ENCODE measurements at places on chromosomes 7 and 10.

DNA sequence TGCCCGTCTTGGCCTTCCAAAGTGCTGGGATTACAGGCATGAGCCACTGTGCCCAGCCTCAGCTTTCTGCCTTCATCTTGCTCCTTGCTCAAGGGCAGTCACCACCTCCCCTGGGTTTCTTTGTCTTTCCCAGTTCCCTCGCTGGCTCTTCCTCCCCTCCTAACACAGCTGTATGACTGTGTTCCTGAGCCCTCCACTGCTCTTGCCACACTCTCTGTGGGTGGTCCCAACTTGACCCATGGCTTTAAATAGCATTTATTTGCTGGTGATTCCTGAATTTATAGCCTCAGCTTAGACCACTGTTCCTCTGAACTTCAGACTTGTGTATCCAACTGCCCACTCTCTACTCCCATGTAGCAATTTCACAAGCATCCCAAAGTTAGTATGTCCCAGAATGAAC is 181.3 kb downstream of the BAMBI start:
- no peak overlapping the region for H3K4me3 ChIP-seq
- no peaks in the 10 kb centered on the region for H3K27me3 ChIP-seq
- H3K36me3 ChIP-seq = no peaks in the 10 kb centered on the region
- H3K4me1 ChIP-seq = no peaks in the 10 kb centered on the region
- no peak overlapping the region for H3K27ac ChIP-seq

DNA sequence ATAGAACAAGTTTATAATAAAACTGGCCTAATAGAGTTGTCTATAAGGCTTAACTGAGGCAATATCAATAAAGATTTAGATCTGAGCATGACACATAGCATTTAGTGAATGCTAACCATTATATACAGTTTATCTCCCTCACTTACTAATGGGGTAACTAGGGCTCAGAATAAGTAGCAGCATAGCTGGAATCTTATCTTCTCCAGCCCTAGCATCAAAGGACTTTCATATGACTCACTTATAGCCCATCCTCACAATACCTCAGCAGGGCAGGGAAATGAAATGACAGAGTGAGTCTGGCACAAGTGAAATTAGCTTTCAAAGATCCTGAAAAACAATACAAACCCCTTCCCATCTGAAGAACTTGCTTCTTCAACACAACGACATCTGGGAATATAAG is 362.9 kb downstream of the KIF20B start:
- DNase-seq = no peak
- H3K4me3 ChIP-seq = no peak overlapping the region
- H3K27me3 ChIP-seq = no peaks in the 10 kb centered on the region
- no peak overlapping the region for H3K27ac ChIP-seq
- H3K36me3 ChIP-seq = no peaks in the 10 kb centered on the region

GRCh38 chr7:129775695-129776361 is 164.3 kb downstream of the NRF1 start:
- DNase-seq = no peak
- H3K4me3 ChIP-seq = no peak overlapping the region
- peaks cover 42% of the 10 kb centered on the region for H3K4me1 ChIP-seq

GRCh38 chr7:154865984-154866685 is 136.8 kb downstream of the PAXIP1 start:
- no peak for DNase-seq
- H3K27ac ChIP-seq = no peak overlapping the region
- H3K27me3 ChIP-seq = peaks cover 27% of the 10 kb centered on the region

DNA sequence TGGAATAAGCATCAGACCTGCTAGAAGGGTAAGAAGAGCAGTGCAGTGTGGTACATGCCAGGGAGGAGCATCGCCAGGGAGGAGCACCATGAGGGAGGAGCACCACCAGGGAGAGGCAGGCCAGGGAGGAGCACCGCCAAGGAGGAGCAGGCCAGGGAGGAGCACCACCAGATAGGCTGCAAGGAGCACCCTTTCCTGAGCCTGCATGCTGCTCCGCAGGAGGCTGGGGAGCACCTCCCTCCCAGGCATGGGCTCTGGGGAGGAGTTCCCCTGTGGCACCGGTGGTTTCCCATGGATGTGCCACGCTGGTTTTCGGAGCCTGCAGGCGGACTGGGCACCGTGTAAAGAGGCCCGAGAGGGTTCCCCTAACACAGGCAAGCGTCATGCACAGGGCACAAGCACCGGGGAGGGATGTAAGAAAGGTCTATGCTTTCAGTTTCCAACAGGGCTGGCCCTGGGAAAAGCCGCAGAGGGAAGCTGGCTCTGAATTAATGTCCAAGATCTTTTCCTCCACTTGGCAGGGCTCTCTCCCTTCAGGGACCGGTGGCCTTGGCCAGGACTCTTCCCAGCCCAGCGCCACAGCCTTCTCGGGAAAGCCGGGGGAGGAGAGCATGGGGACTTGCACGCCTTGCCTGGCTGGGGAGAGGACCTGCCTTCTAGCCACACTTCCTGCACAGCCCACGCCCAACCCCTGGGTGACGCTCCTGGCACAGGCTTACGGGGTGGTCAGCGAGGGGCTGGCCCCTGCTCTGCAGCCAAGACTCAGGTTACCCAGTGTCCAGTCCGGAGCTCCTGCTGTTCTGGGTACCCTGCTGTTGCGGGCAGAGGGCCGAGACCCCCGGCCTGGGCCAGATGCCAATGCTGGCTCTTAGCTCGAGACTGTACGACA is 11.5 kb upstream of the GPER1 start:
- peaks cover 17% of the 10 kb centered on the region for H3K4me1 ChIP-seq
- no peak for DNase-seq
- H3K36me3 ChIP-seq = no peaks in the 10 kb centered on the region
- no peak overlapping the region for H3K4me3 ChIP-seq

GRCh38 chr7:159140170-159140910 is 4.3 kb downstream of the VIPR2 start:
- no peak overlapping the region for H3K27ac ChIP-seq
- H3K36me3 ChIP-seq = no peaks in the 10 kb centered on the region

GRCh38 chr7:36272567-36273269 is 116.9 kb upstream of the ANLN start:
- DNase-seq = no peak
- no peak overlapping the region for H3K4me3 ChIP-seq
- 0 out of 2 replicates have a peak, but pooled peaks cover 4% of the 10 kb centered on the region for H3K27me3 ChIP-seq

DNA sequence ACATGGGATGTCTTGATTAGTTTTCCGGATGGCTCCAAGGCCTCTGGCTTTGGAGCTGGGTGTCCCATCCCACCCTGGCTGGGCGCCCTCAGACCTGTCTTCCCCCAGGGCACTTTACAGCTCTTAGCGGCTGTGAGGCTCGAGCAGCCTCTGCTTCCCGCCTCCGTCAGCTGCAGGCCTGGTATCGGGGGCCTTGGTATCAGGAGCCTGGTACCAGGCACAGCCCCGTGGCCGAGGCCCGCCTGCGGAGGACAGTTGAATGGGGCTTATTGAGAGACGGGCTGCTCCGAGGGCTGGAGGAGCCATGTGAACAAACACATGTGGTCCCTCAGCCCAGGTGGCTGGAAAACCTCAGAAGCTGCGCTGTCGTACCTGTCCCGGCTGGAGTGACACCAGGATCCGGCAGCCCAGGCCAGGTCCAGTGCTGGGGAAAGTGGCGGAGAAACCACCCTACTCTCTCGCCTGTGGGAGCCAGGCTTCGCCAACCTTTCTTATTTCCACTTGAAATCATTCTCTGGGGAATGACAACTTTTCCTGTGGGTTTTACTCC is 23.9 kb upstream of the AP5Z1 start:
- peaks cover 20% of the 10 kb centered on the region for H3K36me3 ChIP-seq
- no peak overlapping the region for H3K4me3 ChIP-seq
- DNase-seq = no peak
- H3K4me1 ChIP-seq = no peaks in the 10 kb centered on the region
- H3K27me3 ChIP-seq = no peaks in the 10 kb centered on the region
- H3K27ac ChIP-seq = no peak overlapping the region

- no peaks in the 10 kb centered on the region for H3K27me3 ChIP-seq
- no peak overlapping the region for H3K27ac ChIP-seq
- H3K4me1 ChIP-seq = peaks cover 41% of the 10 kb centered on the region
- DNase-seq = no peak
- peaks cover 72% of the 10 kb centered on the region for H3K36me3 ChIP-seq
- no peak overlapping the region for H3K4me3 ChIP-seq
Measured at GRCh38 chr7:116784647-116785046, 77.7 kb upstream of the CAPZA2 start.

GRCh38 chr7:88306590-88307048 is at the start of gene STEAP4:
STEAP4 (minus strand) TSS chr7:88306894; CDS start chr7:88284269, 22,625 bp downstream.
- DNase-seq = no peak
- no peaks in the 10 kb centered on the region for H3K36me3 ChIP-seq
- H3K4me3 ChIP-seq = no peak within 1 kb of the TSS
- no peaks in the 10 kb centered on the region for H3K27me3 ChIP-seq
- H3K4me1 ChIP-seq = peaks cover 14% of the 10 kb centered on the region

DNA sequence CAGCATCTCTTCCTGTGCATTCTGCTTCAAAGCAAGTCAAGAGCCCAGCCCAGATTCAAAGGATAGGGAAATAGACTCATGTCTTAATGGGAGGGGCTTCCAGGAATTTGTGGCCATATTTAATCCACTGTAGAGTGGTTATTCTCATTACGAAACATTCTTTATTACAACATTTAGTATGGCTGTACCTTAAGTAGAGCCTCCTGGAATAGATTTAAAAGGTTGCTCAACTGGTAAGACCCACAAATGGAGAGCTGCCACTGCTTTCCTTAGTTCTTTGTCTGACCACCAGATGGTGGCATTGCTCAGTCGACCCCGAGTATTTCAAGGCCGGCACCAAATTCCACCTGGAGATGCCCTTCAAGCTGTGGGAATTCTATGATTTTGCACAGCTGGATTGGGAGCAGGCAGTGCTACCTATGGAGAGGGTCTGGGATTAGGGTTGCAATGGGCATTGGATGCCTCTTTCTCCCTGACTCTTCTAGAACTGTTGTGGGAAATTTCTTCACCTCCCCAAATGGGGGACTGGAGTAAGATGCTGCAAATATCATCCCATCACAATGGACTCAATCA is 102.2 kb downstream of the RBM20 start:
- peak; percentile 87 for DNase-seq
- no peak overlapping the region for H3K27ac ChIP-seq
- H3K27me3 ChIP-seq = no peaks in the 10 kb centered on the region
- H3K4me1 ChIP-seq = no peaks in the 10 kb centered on the region

DNA sequence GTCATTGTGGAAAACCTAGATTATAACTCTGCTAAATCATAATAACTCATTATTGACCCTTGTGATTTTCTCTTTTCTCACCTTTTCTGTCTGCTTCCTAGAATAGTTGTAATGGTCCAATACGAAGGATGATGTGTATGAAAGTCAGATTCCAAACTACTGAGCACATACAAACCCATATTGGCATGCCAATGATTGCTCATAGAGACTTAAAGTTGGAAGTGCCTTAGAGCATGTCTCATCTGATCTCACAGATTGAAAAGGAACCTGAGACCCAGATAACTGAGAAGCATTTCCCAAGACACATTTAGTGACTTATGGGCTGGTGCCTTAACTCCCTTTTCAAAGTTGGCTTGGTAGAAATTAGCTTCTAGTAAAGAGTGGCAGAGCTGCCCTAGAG is 594.3 kb downstream of the REEP3 start:
- no peak for DNase-seq
- H3K4me3 ChIP-seq = no peak overlapping the region
- no peaks in the 10 kb centered on the region for H3K27me3 ChIP-seq
- H3K36me3 ChIP-seq = no peaks in the 10 kb centered on the region
- no peak overlapping the region for H3K27ac ChIP-seq

DNA sequence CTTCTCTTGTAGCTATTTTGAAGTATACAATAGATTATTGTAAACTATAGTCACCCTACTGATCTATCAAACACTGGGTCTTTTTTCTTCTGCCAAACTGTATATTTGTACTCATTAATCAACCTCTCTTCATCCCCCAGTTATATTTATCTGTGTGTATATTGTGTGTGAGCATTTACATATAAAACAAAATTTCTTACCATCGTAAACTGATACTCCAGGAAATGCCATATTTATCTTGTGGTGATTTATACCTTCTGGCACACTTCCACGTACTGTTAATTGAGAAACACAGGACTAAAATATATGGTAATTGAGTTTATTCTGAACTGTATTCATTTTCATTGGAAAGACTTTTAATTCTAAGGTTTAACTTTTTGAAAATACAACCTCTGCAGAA is 18.9 kb downstream of the ANLN start:
- no peaks in the 10 kb centered on the region for H3K4me1 ChIP-seq
- H3K4me3 ChIP-seq = no peak overlapping the region
- H3K36me3 ChIP-seq = peaks cover 96% of the 10 kb centered on the region
- DNase-seq = no peak
- no peak overlapping the region for H3K27ac ChIP-seq

DNA sequence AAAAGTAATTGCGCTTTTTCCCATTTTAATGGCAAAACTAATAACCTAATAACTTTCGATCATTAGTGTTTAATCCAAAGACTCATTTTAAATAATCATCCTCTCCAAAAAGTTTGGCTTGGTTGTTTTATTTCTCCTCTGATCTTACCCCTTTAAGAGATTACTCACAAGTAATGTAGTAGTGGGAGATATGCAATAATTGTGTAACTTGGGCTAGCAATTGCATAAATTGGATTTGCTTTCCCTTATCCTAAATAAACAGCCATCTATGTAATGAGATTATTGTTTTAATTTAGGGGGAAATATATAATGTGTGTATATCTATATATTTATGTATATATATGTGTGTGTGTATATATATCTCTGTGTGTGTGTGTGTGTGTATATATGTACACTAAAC is 82.5 kb downstream of the RNLS start:
- no peaks in the 10 kb centered on the region for H3K27me3 ChIP-seq
- no peaks in the 10 kb centered on the region for H3K36me3 ChIP-seq
- no peaks in the 10 kb centered on the region for H3K4me1 ChIP-seq
- no peak overlapping the region for H3K27ac ChIP-seq
- DNase-seq = no peak

GRCh38 chr7:37908221-37908788 is 8.3 kb downstream of the SFRP4 start:
- no peak for DNase-seq
- no peak overlapping the region for H3K4me3 ChIP-seq
- no peaks in the 10 kb centered on the region for H3K27me3 ChIP-seq

DNA sequence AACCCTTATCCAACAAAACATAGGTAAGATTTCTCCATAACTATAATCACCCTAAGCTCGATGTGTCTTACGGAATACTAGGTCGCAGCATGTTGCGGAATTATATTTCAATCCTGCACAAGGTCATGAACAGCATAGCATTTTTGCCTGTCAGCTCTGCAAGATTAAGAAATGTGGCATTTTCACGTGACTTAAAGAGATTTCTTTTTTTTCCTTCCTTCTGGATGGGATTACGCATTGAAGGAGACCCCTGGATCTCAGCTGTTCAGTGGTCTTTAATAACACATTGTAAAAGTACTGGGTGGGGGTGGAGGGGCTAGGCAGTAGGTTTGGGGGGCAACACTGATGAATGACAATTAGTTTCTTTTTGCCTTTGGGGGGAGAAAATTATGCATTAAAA is 106.7 kb downstream of the CUBN start:
- H3K4me3 ChIP-seq = peak overlapping the region; percentile 39
- H3K27me3 ChIP-seq = no peaks in the 10 kb centered on the region
- H3K36me3 ChIP-seq = no peaks in the 10 kb centered on the region
- peaks cover 51% of the 10 kb centered on the region for H3K4me1 ChIP-seq

- no peak for DNase-seq
- no peaks in the 10 kb centered on the region for H3K36me3 ChIP-seq
- no peak overlapping the region for H3K27ac ChIP-seq
- no peak overlapping the region for H3K4me3 ChIP-seq
Measured at GRCh38 chr7:125193263-125193662, 263.6 kb upstream of the POT1 start.

Measured in SJCRH30 (cell line).